ENCODE measurements at places on chromosomes 6 and 20.
A peak's percentile ranks its signal among the peaks of the same experiment; 100 is the strongest.

DNA sequence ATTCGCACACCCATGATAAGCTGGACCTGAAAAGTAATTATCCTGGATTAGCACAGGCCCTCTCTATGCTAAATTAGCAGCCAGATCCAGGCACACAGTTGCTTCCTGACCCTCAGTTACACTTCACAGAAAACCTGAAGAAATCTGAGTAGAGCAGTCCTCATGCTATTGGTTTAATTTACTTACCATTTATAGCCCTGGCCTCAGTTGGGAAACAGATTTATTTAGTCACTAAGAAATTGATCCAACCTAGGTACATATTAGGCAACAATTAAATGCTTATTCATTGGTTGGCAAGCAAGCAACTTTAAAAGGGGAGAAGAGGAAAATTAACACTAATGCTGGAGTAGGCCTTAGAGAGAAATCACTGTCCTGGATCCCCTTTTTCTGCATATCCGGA, 15.6 kb upstream of the EYA4 start:
- no peak for DNase-seq

DNA sequence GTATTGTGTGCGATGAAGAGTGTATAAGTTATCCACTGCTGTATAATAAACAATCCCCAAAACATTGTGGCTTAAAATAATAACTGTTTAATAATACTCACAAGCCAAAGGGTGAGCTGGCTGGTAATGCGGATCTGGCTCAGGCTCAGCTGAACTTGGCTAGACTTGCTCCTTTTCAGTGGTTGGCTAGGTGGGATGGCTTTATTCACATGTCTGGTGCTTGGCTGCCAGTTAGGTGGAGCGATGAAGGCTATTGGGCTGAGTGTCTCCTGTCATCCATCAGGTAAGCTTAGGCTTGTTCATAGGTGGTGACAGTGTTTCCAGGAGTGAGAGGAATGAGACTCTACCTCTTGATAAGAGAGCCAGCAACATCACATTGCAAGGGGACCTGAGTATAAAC, 135.0 kb upstream of the ASCC3 start:
- DNase-seq: no peak

DNA sequence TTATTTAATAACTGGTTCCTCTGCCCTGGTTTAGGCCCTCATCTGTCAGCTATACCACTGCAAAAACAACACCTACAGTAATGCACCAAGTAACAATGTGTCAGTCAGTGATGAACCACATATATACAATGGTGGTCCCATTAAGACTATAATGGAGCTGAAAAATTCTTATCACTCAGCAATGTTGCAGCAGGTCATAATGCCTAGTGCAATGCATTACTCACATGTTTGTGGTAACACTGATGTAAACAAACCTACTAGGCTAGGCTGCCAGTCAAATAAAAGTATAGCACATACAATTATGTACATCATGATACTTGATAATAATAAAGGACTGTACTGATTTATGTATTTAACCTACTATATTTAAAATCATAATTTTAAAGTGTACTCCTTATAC, 31.3 kb downstream of the RARS2 start:
- DNase-seq: no peak

GRCh38 chr6:16267428-16268263, 29.3 kb downstream of the GMPR start:
- no peak for DNase-seq

DNA sequence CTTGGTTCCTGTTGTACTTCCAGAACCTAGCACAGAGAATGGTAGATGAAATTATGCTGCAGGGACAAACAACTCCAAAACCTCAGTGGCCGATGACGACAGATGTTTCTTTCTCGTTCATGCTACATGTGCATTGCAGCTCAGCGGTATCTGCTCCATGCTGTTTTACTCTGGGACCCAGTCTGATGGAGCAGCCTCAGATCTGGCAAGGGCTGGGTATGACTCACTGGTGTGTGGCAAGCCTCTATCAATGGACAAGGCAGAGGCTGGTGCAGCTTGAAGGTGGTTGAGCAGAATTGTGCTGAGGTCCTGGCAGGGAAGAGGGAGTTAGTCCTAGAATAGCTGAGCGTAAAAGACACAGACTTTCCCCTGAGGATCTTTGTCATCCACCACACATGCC, 10.3 kb upstream of the BLCAP start:
- peak; percentile 73 for DNase-seq

- DNase-seq: no peak
These were observed 74.7 kb upstream of the SLC4A11 start for GRCh38 chr20:3313683-3314065.

GRCh38 chr20:40757087-40757486, 68.1 kb upstream of the MAFB start:
- DNase-seq: peak; percentile 4

DNA sequence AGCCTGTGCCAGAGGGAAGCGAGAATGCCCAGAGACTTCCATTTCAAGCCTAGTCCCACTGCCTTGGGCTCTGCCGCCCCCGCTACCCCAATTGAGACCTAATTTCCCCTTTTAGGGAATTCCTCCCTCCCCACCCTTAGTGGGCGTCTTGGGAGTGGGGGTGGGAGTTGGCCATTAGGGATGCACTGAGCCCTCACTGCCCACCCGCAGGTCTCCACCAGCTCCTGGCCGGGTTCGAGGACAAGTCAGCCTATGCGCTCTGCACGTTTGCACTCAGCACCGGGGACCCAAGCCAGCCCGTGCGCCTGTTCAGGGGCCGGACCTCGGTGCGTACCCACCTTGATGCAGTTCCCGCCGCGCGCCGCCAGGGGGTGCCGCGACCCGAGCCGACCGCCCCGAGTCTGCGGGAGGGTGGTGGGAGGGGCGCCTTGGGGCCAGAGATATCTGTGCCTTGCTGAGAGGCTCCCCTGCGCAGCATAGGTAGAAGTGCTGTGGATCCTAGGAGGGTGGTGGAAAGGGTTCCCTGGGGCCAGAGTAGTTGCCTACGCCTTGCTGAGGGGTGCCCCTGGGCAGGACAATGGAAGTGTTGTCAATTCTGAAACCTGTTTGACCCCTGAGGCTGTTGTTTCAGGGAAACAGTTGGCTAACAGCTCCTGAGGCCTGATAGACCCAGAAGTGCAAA, 9.2 kb downstream of the ITPA start:
- peak; percentile 55 for DNase-seq

DNA sequence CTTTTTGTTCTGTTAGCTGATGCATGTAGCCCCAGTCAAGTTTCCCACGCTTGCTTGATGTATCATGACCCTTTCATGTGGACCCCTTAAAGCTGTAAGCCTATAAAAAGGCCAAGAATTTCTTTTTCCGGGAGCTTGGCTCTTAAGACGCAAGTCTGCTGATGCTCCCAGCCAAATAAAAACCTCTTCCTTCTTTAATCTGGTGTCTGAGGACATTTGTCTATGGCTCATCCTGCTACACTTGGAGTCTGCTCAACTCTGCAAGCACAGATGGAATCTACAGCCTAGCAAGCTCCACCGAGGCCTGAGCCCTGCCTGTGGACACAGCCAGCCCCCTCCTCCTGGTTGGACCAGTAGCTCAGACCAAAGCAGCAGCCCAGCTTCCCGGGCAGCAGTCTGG, 3.4 kb downstream of the CST2 start:
- no peak for DNase-seq

DNA sequence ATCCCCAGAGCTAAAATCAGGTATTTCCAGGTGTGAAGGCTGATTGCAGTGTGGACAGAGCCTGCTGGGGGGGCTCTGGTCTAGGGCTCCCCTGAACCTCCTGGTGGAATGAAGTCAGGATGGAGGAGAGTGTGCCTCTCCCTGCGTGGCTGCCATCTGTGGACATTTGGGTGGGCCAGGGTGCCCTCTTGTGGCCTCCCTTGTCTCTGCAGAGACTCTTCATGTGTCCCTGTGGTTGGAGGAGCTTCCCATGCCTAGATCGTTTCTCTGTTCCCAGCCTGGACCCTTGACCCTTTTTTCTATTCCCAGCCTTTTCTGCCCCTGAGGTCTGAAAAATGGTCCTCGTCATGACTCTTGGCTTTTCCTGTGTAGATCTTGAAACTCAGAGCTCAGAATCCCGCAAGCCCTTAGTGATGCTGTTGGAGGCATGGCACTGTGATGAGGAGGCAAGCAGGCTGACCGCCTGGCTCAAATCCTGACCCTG, 9.9 kb upstream of the PSMF1 start:
- DNase-seq: peak; percentile 55

DNA sequence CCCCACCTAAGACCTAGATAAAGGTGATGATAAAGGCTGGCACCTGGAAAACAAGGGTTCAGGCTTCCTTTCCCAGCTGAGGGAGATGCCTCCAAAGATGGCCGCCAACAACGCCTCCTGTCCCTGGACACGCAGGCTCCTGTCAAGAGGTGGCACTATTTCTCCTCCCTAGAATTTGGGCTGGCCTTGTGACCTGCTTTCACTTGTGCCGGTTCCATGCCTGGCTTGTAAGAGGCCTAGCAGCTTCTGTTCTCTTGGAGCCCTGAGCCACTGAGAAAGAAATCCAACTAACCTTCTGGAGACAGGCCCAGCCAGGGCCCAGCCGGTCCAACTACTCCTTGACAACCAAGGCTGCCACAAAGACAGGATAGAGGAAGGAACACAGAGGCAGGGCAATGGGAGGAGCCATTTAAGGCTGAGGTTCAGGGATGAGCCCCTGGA, 60.2 kb upstream of the RALY start:
- DNase-seq: peak; percentile 70

DNA sequence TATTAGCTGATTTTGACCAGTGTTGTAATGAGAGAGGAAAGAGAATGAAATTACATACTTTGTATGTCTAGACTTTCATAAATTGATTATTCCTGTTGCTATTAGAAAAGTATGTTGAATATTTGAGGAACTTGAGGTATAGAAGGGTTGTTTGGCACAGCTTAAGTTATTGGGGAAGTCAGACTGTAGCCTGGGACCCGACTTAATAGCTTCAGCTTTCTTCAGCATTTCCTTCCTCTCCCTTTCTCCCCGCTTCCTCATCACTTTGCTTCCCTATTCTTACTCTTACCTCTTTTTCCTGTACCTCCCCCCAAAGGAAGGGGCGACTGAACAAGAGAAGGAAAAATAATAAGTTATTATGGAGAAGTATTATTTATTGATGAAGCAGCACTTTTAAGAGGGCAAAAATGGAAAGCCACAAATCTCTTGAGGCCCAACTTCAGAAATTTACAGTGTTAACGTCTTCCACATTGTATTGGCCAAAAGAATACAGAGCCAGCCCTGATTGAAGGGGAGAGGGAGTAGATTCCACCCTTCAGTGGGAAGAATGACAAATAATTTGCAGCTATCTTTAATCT, 7.4 kb downstream of the SENP6 start:
- no peak for DNase-seq

GRCh38 chr6:7218406-7218988, 94.5 kb downstream of the SSR1 start:
- no peak for DNase-seq

DNA sequence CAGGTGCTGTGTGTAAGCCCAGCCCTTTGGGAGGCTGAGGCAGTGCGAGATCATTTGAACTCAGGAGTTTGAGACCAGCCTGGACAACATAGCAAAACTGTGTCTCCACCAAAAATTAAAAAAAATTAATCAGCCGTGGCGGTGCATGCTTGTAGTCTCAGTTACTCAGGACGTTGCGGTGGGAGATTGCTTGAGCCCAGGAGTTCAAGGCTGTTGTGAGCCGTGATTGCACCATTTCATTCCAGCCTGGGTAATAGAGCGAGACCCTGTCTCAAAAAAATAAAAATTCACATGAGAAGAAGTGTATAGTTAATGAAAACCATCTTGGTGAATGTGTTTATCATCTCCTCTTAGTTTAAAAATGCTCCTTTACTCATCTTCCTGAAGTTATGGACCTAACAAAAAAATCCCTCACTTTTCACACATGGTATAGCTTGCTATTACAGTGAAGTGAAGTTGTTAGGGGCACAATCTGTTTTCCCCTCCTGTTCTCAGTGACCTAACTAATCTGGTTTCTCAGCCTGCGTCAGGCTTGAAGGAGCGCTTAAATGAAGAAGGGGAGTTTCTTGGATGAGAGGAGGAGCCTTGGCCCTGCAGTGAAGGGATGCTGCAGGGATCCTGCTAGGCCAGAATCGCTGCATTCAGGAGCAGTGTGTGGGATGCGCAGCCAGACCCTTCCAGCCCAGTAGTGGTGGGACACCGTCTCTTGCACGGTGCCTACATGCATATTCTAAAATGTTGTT, 45.3 kb downstream of the JARID2 start:
- DNase-seq: no peak
